ENCODE measurements at places on chromosomes 5 and 9. TPM values are rescaled to one million over a fixed set of nuclear protein-coding genes. Genes with fewer than 3 reads are reported as not detected.

Gene RANBP3L
- total RNA-seq = 0.76 TPM

- no peak for DNase-seq
Observed at GRCh38 chr9:14710804-14711203, 11.7 kb downstream of the CER1 start.

DNA sequence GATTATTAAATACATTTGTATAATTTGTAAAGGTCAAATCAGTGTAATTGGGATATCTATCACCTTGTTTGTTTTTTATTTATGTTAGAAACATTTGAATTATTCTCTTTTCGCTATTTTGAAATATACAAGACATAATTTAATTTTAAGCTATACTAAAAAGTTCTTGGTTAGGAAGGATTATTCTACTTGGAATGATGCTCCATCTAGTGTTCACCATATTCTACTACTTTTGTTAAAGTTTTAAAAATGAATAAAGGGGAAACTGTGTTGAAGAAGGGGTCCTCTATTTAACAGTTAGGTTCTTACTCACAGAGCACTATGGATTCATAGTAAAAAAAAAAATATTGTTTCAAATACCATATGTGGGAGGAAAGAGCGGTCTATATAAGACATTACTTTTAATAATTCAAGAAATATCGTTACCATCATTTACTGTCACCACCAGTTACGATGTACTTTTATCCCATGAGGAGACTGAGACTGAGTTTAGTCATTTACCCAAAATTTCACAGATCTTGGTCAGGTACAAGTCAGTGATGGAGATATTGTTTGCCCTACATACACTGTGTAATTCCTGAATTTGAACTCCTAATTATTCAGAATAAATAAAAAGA, 6.3 kb upstream of the STOM start:
- no peak for DNase-seq

Gene IRGM
- total RNA-seq = not detected

Gene SCGB3A2
- not detected for total RNA-seq

- no peak for DNase-seq
Observed at GRCh38 chr5:80747922-80748321, 93.1 kb upstream of the DHFR start.

Gene PIP5K1B
- total RNA-seq = 2.7 TPM

GRCh38 chr5:82446809-82447208, 168.7 kb upstream of the RPS23 start:
- no peak for DNase-seq

- DNase-seq = no peak
Observed at GRCh38 chr5:10592601-10593000, 28.7 kb downstream of the ANKRD33B start.

Data from posterior vena cava (tissue), 2 donors.